Esophagus squamous epithelium (tissue), 5 donors: ENCODE measurements at places on chromosomes 2 and 18. TPM values are rescaled to one million over a fixed set of nuclear protein-coding genes. Genes with fewer than 3 reads are reported as not detected.

Gene ALPI
- total RNA-seq = not detected

Gene UGT1A10
- total RNA-seq = 18.5 TPM

Gene PCARE
- total RNA-seq = 0.04 TPM

Gene DQX1
- total RNA-seq = 3.8 TPM

Gene C2orf74
- 15.1 TPM for total RNA-seq

Gene VIT
- total RNA-seq = 16.7 TPM

Gene ANAPC1
- total RNA-seq = 61.0 TPM

Gene HOXD10
- 0.22 TPM for total RNA-seq

Gene BMP10
- not detected for total RNA-seq

Gene PTPN2
- total RNA-seq = 31.8 TPM

Gene NPHP1
- total RNA-seq = 0.57 TPM

Gene UPP2
- total RNA-seq = not detected

Gene RESP18
- total RNA-seq = not detected

Gene SERPINE2
- 20.9 TPM for total RNA-seq

Gene ELOA2
- total RNA-seq = not detected

Gene ARID5A
- total RNA-seq = 25.9 TPM

Gene DLX1
- not detected for total RNA-seq

Gene IL1RN
- total RNA-seq = 863 TPM

Gene SLC9A2
- total RNA-seq = 0.47 TPM

Gene MAP3K19
- not detected for total RNA-seq

Gene CTDP1
- total RNA-seq = 17.1 TPM

Gene GNLY
- total RNA-seq = 1.2 TPM

Gene SLC25A12
- total RNA-seq = 17.4 TPM

Gene HOXD12
- not detected for total RNA-seq

Gene SLC19A3
- total RNA-seq = 0.59 TPM

Gene SCN7A
- total RNA-seq = 23.1 TPM

Gene C1GALT1C1L
- total RNA-seq = not detected

Gene NXPH2
- total RNA-seq = not detected

Gene ITGA4
- 1.6 TPM for total RNA-seq

Gene BUB1
- total RNA-seq = 8.4 TPM

Gene UGT1A3
- total RNA-seq = 3.1 TPM

Gene CPLX4
- total RNA-seq = not detected

Gene THUMPD2
- total RNA-seq = 16.4 TPM
